ENCODE measurements at places on chromosomes 16 and 17.

- DNase-seq = no peak
These were observed 13.2 kb downstream of the C16orf95 start for GRCh38 chr16:87303962-87304521.

DNA sequence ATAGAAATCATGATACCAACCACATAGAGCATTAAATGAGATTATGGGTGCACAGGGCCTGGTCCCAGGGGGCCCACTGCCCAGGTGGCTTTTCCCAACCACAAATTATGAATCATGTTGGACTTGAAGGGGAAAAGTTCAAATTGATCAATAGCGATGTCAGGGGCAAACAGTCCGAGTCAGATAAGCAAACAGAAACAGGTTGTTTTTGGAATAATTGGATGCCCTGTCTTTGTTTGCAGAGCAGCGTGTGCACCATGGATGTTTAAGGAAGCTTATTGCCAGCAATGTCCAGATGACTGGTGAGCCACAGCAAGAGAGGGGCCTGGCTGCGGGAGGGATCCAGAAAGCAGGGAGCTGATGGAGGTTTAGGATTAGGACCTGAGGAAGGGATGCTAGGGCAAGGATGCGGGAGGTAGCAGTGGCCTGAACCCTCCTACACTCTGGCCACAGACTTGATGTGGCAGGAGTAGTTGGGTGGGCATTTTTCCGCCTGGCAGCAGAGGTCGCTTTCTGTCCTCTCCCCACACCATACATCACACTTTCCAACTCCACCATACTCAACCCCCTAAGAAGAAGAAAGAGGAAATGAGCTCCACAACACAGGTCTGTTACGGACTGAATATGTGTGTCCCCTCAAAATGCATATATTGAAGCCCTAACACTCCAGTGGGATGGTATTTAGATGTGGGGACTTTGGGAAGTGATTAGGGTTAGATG is 266.4 kb upstream of the RPL38 start:
- DNase-seq = no peak

DNA sequence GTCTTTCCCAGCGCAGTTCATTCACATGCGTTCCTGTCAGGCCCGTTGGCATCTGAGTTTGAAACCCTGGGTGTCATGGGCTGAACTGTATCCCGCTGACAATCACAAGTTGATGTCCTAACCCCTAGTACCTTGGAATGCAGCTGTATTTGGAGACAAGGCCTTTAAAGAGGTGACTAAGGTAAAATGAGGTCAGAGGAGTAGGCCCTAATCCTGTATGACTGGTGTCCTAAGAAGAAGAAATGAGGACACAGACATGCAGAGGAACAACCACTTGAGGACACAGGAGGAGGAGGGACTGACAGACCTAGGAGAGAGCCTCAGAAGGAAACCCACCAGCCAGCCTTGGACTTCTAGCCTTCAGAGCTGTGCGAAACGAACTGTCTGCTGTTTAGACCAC is 33.1 kb downstream of the TRPV2 start:
- no peak for DNase-seq

DNA sequence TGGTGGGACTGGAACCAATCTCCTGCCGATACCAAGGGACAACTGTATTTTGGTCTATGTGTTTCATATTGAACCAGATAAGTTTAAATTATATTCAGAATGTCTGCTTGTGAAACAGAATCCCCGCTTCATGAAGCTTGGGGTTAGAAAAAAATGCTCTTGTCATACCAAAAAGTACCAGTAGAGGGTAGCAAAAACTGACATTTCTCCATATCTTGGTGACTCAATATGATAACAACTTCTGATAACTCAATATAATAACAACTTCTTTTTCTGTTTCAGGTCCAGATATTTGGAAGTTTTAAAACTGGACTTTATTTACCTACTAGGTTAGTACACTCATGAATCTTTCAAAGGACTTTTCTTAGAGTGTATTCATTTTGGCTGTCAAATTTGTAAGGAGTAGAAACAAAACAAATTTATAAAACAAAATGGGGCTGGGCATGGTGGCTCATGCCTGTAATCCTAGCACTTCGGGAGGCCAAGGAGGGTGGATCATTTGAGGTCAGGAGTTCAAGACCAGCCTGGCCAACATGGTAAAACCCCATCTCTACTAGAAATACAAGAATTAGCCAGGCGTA is 52.3 kb upstream of the ADCY7 start:
- peak; percentile 73 for DNase-seq

DNA sequence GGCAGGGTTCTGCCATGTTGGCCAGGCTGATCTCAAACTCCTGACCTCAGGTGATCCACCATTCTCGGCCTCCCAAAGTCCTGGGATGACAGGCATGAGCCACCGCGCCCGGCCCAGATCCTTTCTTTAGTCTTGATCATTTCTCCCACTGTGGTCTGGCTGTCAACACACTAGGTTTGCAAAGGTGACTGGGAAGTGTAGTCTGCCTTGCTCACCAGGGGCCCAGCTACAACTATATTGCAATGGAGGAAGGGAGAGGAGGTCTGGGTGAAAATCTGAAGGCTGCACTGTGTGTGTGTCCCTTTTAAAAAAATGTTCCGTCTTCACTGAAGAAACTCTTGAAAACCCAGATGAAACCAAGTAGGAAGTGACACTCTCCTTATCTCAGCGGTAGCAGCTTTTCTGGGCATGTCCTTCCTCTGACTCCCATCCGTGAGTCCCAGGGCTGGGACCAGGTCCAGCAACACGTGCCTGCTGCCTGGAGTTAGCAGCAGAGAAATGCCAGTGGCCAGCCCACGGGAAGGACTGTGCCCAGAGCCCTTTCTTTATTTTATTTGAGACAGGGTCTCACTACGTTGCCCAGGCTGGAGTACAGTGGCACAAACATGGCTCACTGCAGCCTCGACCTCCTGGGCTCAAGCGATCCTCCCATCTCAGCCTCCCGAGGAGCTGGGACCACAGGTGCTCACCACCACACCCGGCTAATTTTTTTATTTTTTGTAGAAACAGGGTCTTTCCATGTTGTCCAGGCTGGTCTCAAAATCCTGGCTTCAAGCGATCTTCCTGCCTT is 17.8 kb upstream of the KIF19 start:
- DNase-seq = no peak

- DNase-seq = no peak
These were observed 367.8 kb upstream of the SOX9 start for GRCh38 chr17:71753070-71753469.

DNA sequence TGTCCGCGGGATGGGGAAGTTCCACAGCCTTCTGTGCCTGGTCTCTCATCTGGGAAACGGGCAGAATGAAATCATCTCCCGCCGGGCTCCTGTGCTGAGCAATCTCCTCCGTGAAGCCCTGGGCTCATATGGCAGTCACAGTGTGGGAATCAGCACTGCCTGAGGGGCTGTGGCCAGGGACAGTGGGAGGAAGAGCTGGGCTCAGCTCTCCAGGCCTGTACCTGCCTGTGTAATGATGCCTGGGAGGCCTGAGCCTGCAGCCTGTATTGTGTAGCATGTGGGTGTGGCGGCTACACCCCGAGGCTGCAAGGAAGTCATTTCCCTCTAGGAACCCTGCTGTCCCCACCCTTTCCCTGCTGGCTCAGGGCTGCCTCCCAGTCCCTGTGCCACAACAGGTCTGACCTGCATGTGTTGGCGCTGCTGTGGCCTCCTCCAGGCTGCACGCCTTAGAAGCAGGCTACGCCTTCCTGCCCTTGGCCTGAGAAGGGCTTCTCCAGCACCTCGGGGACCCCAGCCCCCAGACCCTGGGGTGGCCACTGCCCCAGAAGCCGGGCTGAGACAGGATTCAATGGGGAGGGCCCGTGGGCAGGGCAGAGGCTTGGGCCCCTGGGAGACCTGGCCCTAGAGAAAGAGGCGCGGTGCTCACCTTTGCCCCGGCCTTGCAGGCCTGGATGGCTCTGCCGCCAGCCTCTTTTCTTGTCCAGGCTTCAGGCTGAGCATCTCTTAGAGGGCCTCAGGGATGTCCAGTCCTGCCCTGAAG is 2.1 kb downstream of the ITGB4 start:
- DNase-seq = no peak

- no peak for DNase-seq
These were observed 433.7 kb downstream of the KIF2B start for GRCh38 chr17:54256401-54256929.

DNA sequence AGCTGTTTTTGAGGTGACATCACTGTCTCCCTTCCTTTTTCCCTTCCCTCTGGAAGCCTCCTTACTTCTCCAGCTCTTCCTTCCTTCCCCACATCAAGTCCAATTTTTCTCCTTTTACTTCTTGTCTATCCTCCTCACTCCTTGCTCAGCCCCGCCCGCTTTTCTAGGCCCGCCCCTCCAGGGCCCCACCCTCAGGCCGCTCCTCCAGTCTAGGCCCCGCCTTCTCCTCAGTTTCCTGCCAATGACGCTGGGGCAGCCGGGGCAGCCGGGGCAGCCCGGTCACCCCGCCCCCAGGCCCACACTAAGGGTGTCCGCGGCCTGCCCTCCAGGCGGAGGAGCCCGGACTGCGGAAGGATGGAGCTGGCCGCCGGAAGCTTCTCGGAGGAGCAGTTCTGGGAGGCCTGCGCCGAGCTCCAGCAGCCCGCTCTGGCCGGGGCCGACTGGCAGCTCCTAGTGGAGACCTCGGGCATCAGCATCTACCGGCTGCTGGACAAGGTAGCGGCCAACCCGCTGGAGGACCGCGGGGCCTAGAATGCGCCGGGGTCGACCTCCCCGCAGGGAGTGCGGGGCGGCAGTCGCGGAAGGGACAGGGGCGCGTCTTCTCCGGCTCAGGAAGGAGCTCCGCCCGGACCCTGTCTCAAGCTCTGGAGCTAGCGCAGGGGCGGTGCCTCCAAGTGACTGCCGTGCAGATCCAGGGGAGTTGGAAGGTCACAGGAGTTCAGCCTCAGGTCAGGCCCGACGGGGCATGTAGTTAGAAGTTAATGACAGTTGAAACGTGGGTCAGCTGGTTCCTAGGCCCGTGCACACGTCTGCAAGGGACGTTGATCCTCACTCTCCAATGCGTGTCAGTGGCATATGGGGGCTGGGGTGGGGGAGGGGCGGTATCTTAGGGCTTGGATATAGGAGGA is at the start of gene PCTP:
Gene PCTP (plus strand): TSS at position 302 of the 908 bp plus-strand sequence. CDS start 53 bp downstream, at position 355.
- DNase-seq = peak; percentile 85

DNA sequence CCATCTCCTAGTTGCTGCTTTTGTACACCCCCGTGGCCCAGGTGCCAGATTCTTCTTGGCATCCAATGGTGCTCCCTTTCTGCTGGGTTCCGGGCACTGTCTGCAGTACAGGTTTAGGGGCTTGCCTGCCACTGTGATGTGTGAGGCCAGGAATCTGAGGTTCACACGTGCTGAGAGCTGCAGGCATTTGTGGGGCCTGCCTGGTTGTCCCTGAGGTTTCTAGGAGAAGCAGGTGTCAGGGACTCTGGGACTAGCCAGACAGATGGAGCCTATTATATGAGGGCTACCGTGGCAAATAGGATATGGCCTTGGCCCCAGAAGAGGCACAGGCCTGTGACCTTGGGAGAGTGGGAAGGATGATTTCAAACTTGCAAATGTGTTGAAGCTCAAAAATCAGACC is 29.3 kb downstream of the NDEL1 start:
- DNase-seq = no peak

- DNase-seq = no peak
These were observed 4.2 kb downstream of the SLX4 start for GRCh38 chr16:3607161-3607560.

- DNase-seq = no peak
These were observed 54.6 kb downstream of the EPN2 start for GRCh38 chr17:19291646-19292376.

DNA sequence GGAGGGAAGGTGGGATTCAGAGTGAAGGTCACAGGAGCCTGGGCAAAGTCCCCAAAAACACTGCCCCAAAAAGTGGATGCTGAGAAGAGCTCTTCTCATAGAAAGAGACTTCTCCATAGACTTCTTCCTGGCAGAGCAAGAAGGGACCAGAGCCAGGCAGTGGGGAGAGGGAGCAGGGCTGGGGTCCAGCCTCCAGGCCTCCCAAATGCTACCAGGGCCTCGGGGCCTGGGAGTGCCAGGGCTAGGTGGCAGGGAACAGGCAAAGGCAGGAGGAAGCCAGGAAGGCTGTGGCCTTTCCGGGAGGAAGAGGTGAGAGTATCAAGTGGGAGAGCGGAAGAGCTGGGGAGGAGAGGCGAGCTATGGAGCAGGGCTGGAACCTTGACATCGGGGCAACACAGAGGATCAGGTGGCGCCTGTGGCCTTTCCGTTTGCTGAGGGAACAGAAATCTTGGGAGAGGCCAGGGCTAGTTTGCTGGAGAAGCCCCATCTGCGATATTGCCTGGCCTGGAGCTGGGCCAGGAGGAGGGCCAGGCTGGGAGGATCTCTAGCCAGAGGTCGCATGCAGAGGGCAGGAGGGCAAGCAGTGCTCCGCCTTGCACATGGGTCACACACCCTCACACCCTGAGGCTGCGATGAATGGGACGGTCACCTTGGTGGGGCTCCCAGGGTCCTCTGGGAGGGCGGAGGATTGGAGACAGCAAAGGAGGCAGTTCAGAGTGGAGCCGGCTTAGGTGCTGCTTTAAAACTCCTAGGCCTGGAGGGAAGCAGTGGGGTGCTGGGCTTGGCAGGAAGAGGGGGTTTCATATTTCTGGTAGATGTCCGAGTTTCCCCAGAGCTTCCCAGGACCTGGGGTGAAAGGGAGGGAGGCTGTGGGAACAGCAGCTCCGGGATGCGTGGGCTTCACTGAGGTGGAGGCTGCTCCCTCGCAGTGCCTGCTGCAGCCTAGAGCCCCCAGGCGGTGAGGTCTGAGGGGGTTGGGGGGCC is 3.4 kb downstream of the SLC16A5 start:
- DNase-seq = no peak

GRCh38 chr17:67730731-67731130 is 13.0 kb downstream of the NOL11 start:
- no peak for DNase-seq

DNA sequence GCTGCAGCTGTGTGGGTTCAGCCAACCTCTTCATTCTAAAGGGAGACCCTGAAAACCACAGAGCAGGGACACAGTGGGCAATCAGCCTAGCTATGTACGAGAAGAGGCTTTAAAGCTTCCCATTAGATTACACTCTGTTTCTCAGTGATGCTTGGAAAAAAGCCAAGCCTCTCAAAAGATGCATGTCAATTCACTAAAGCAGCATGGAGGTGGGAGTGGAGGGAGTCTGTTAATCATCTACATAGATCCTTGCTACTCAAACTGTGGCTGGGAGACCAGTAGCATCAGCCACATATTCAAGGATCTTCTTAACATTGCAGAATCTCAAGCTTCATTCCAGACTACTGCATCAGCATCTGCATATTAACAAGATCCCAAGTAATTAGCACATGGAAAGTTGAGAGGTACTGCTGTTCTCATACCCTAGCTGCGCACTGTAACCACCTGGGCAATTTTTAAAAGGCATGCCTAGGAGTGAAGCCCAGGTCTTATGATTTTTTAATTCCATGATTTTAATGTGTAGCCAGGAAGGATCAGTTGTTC is 305.9 kb downstream of the PMP22 start:
- no peak for DNase-seq

DNA sequence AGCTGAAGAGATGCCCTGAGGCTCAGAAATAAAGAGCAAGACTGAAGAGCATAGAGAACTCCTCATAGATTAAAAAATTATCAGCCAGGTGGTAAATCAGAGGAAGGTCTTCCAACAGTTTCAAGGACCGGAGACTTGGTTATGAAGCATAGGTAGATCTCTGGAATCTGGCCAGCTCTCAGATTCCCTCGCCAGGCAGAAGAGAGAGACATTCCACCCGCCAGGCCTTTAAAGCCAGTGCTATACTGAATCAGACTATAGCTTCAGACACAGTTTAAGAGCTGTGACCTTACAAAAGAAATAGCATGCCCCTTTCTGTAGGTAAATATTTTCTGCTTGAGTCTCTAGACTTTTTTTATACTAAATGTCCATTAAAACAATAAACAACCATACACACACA is 70.3 kb downstream of the NFATC3 start:
- no peak for DNase-seq
